RWPE1 (cell line): ENCODE measurements at places on chromosomes 4 and X.

GRCh38 chrX:53376888-53377287 lies 45.6 kb downstream of the SMC1A start:
- DNase-seq = no peak

DNA sequence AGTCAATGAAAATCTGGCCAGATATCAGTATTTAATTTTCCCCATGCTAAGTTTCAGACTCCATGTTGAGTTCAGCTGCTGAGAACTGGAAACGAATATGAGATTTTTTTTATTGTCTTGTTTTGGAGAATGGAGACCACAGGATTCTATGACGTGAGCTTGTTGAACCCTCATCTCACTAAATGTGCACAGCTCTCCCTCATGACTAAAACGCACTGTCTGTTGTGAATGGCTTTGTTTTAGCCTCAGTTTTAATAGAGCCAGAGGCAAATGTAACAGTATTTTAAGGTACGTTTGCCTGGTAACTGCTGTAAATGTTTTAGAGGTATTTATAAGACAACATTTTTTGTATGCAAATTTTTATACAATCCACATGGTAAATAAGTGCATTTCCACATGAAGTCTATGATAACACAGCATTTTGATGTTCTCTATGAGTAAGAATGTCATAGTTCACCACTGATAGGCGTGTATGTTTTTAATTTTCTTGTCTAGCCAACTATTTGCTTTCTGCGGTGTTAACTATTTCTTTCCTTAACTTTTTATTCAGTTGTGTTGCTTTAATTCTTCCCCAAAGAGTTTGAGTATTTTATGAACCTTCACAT lies 1159.3 kb upstream of the TENM3 start:
- no peak for DNase-seq

- peak; percentile 52 for DNase-seq
These were observed 71.9 kb downstream of the MAGEB17 start for GRCh38 chrX:16239211-16239610.

GRCh38 chr4:68589790-68590189 lies 13.7 kb upstream of the UGT2B17 start:
- DNase-seq = peak; percentile 25

GRCh38 chr4:52595001-52595400 lies 64.1 kb downstream of the USP46 start:
- DNase-seq = no peak

- peak; percentile 4 for DNase-seq
These were observed 260.5 kb downstream of the TMA16 start for GRCh38 chr4:163755013-163755412.

- no peak for DNase-seq
These were observed 16.6 kb downstream of the FRMPD3 start for GRCh38 chrX:107465932-107466620.
